ENCODE measurements at places on chromosomes 2 and 18.

DNA sequence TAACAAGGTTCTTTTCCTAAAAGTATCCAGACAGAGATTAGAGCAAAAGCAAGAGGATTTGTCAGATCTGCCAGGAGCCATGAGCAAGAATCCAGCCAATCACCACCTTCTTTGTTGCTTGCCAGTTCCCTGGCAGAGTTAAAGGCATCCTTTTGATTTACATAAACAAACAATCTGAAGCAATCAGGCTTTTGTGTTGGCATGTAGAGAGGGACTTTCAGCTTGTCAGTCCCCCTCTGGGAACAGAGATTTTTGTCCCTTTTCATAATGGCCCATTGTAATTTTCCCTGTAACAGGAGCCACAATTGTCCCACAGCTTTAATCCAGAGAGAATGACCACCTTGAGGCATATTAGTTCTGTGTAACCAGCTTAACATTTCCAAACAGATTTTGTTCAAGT is at the start of gene ERMN:
Gene ERMN, minus strand, starts transcription at position 39 of the 400 bp plus-strand sequence. CDS start 182 bp downstream, outside the sequence.
- DNase-seq, result no peak

DNA sequence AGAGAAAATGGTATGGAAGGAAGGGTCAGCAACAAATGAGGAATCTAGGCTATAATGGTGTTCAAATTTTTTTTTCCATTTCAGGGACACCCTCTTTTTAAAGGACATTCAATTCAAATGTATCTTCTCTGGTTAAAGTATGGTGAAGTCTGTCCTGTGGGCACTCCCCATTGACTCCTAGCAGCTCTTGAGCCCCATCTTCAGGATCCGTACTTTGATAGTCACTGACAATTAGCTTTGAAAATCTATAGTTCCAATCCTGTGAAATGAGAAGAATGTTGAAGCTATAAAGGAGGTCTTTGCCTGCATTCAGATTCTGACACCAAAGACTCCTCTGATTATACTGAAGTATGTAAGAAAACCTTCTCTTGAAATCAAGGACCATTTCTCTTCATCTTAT is 43.3 kb downstream of the KCNH7 start:
- DNase-seq, result no peak

- DNase-seq, result no peak
These were observed 17.3 kb downstream of the PDCD1 start for GRCh38 chr2:241841181-241842066.

GRCh38 chr2:181814057-181814491 is 77.5 kb upstream of the ITPRID2 start:
- DNase-seq, result no peak
